AG09319 (cell line): ENCODE measurements at places on chromosomes 16 and 17.

DNA sequence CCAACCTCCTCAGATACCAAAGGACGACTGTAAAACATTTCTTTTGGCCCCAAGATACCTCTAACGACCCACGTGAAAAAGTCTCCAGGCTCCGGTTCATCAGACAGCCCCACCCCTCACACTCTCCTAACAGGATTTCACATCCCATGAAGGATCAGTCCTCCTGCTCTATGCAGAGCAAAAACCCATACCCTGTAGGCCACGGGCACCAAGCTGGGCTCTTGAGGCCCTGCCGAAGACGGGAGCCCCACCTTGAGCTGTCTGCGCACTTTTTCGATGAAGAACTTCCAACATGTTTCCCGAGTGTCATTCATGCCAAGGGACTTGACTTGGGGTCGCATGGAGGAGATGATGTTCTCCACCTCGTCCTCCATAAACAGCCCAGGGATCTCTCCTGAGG, 89.9 kb downstream of the PGS1 start:
- DNase-seq = no peak

GRCh38 chr17:49971848-49972485, 3.0 kb downstream of the DLX4 start:
- DNase-seq = no peak

- no peak for DNase-seq
Observed at GRCh38 chr17:47252209-47252608, 1.4 kb upstream of the ITGB3 start.

DNA sequence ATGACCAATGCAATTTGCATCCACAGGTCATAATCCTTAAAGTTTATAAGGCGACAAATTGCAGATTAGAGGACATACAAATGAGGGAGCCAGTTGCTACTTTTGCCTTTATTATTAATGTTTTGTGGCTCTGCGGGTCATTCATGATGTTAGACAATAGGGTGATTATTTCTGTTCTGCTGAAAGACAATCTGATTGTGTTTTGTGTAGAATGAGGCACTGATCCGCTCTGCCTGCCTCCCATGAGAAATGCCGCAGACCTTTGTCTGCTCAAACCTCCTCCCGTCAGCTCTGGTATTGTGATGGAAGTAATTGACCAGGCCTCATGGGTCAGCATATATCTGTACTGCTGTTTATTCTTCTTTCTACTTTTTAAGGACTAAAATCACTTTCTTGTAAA, 224.9 kb downstream of the PRKCA start:
- DNase-seq = no peak
